ENCODE measurements at places on chromosomes 7 and 10.
A peak's percentile ranks its signal among the peaks of the same experiment; 100 is the strongest.

- DNase-seq: no peak
Observed at GRCh38 chr7:155167706-155168365, 97.7 kb downstream of the HTR5A start.

DNA sequence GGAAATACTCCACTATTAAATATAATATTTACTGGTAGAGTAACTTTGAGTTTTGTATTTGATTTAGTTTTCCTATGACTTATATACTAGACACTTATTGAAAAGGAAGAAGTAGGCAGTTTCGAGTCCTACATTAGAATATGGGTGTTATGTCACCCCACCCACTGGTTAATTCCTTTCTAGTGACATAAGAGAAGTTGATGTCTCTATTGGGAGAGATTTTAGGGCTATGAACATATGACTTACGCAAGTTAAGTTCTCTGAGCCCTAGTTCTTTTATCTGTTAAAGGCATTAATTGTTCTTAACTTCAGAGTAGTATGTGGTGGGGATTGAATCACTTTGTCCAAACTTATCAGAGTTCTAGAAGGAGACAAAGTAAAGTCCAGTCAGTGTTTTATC, 30.5 kb downstream of the CPED1 start:
- no peak for DNase-seq

- no peak for DNase-seq
Observed at GRCh38 chr7:92095380-92095779, 38.9 kb downstream of the CYP51A1 start.

- DNase-seq: peak; percentile 32
Observed at GRCh38 chr7:159036916-159037605, 107.6 kb downstream of the VIPR2 start.

- peak; percentile 80 for DNase-seq
Observed at GRCh38 chr7:41886901-41887311, 184.0 kb upstream of the INHBA start.

DNA sequence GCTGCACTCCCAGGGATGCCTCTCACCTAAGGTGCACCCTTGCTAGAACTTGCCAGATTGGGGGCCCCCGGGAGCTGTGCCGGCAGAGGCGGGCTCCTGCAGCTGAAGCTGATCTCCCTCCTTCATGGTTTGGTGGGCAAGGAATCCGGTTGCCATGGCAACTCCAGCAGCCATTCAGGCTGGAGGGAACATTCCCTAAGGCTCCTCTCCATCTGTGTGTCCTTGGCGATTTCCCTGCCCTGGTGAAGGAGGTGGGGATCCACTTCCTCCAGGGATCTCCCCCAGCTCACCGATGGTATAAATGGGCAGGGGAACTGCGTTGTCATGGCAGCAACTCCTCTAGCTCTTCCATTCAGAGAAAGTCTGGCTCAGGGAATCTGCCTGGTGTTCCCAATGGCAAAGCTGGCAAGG, 49.6 kb upstream of the GPR158 start:
- no peak for DNase-seq

DNA sequence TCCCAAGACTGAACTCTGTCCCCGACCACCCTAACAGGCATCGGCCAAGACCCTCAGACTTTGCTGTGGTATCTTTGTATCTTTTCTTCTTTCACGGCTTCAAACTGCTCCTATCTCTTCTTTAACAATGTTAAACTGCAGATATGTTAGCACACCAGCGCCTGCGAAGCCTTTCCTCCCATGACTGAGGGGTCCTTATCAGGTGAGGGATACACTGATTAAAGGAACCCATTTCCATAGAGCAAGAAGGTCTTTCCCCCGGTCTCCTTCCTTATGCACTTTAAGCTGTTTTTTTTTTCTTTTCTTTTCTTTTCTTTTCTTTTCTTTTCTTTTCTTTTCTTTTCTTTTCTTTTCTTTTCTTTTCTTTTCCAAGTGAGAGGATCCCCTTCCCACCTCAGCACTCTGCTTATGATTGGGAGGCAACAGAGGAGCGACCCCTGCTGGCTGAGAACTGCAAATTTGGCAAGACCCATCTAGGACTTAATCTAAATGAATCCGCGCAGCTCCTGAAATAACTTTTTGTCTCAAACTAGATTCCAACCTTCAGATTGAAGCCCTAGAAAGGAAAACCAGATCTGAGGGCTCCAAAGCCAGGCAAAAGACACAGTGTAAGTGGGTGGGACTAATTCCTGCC, 109.9 kb downstream of the ITGB8 start:
- no peak for DNase-seq

DNA sequence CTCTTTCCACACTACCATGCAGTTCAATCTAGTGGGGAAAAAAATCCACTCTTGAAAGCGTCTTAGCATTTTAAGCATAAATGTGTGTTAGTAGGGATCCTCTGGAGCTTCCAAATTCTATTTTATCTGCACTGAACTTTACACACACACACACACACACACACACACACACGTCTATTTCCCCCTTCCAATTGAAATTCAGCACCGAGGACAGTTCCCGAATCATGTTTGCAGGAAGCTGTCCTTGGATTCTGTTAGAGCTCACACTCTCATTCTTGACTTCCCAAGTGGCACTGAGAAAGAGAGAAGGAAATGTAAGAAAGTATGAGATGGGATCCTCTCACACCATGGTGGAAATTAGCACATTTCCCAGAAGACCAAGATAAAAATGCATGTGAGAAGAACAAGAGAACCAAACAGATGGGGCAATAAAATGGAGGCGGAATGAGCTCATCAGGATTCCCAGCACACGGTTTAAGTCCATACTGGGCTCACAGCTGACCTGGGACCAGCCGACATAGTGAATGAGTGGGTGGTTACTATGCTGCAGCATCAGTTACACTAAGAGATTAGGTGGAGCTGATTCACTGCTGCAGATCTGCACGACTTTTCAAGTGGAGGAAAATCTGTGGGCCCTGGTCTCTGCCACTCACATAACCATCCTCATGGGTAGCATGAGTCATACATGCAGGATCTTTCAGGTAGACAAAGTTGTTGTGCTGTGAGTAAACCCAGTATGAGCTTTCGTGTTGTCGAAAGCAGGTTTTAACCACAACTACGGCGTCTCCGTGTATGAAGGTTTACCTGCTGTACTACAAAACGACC, 3.3 kb upstream of the NPTX2 start:
- no peak for DNase-seq

DNA sequence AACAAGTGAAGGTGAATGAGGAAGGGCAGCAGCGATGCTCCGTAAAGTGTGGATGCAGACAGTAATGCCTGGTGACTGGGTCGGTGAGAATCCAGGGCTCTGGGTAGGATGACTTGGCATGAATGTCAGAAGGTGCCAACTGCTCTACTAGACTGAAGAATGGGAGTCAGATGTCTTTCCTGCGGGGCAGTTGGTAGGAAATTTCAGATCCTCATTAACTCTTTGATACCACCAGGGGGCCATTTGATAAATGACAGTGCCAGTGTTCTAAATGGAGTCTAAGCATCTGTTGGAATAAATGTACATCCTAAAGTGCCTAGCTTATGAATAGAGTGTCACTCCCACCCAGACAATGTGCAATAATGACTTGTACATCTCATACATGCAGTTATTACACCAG, 462.0 kb downstream of the GRM8 start:
- no peak for DNase-seq

DNA sequence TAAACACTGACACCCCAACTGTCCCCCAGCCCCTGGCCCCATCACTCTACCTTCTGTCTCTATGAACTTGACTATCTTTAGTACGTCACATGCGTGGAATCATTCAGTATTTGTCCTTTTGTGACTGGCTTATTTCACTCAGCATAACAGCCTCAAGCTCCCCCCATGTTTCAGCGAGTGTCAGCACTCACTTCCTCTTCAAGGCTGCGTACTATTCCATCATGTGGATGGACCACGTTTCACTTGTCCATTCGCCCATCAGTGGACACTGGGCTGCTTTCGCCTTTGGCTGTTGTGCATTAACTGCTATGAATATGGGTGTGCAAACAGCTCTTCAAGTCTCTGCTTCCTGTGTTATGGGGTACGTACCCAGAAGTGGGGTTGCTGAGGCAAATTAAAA, 100.7 kb downstream of the PTPRN2 start:
- DNase-seq: no peak

DNA sequence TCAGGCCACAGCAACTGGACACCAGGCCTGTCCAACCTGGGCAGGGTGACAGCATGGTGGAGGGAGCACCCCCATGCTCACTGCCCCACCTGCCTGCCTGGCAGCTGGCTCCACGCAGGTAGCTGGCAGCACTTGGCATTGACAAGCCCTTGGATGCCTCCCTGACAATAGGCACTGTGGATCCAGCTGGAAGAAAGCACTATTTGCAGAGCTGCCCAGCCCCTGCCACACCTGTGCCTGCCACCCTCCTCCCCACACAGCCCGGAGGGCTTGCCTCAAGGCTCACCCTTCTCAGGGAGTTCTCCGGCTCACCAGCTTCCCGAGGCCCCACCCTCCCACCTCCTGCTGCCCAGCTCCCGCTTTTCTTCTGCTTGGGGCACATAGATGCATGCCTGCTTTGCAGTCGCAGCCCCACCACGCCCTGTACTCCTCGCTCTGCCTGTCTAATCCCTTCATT, 160.1 kb downstream of the NEURL1 start:
- no peak for DNase-seq

- DNase-seq: no peak
Observed at GRCh38 chr7:137462847-137463246, 119.3 kb upstream of the PTN start.

- no peak for DNase-seq
Observed at GRCh38 chr10:116232613-116233012, 40.4 kb downstream of the GFRA1 start.

DNA sequence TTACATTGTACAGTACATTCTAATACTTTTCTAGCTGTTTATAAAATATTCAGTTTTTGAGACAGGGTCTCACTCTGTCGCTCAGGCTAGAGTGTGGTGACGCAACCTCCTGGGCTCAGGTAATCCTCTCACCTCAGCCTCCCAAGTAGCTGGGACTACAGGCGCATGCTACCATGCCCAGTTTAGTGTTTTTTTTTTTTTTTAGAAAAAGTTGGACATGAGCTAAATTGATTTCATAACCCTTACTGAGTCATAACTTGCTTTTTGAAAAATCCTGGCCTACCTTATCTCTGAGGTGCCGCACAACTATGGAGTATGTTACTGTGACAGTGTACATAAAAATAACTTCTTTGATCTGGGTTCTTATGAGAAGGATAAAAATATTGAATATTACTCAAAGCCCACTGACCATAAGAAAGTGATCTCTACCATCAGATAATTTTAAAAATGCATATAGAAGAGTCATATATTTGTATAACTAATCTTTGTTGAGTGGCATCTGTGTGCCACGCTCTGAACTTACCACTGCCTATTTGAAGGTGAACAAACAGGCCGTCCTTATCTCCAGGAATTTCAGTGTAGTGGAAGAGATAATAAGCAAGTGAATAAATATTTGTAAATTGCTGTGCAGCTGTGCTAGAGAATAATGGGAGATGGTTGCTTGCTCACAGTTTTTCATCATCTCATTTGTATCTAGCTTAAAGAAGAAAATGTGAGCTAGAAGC, 73.2 kb downstream of the PPP1R9A start:
- DNase-seq: no peak

GRCh38 chr10:6348096-6348874, 145.6 kb downstream of the PFKFB3 start:
- DNase-seq: no peak

DNA sequence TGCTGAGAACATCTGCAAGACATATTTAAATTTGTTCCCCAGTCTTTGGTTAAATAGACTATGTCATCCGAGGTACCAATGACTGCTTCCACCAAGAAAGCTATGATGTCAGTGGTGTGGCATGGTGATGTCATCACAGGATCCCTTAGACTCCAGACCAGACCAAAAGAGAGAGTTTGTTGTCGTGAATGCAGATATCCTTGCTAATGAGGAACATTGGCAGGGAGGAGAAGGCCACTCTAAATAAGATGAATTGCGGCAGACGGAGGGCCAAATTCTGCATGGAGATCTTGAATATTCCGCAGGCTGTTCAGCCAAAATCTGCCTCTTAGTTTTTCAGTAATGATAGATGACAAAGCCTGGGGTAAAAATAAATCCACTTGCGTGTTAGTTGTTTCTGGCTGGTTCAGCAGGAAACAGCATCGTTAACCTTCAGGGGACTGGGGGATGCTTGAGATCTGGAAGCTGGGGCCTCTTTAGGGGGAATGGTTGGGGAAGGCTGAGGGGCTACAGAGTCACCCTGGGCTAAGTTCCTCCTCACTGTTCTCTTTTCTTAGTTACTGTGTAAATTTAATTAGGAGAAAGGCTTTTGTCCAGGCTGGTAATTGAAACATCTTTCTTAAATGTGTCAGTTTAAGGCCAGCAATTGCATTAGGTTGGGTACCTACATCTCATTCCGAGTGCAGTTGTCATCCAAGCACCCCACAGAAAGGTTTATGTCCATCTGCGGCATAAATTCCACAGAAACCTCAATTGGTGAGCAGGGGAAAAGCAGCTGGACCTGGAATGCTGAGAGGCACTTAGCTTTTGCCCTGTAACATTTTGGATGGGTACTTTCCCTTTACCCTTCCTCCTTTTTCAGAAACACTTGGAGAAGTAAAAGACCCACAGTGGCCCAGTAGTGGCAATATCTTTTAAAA, 11.6 kb upstream of the CAMK1D start:
- DNase-seq: no peak

DNA sequence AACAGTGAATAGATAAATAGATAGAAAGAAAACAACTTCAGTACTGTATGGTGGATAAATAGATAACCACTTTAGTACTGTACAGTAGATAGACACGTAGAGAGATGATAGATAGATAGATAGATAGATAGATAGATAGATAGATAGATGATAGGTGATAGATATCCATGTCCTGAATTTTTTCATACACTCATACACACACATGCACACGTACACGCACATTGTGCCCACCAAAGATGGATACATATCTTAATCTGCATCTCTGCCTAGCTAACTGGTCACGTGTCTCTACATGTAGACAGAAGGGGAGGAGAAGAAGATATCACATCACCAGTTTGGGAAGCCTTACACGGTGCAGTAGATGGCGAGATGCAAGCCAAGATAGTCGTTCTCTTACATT, 99.2 kb downstream of the ARID5B start:
- DNase-seq: no peak

DNA sequence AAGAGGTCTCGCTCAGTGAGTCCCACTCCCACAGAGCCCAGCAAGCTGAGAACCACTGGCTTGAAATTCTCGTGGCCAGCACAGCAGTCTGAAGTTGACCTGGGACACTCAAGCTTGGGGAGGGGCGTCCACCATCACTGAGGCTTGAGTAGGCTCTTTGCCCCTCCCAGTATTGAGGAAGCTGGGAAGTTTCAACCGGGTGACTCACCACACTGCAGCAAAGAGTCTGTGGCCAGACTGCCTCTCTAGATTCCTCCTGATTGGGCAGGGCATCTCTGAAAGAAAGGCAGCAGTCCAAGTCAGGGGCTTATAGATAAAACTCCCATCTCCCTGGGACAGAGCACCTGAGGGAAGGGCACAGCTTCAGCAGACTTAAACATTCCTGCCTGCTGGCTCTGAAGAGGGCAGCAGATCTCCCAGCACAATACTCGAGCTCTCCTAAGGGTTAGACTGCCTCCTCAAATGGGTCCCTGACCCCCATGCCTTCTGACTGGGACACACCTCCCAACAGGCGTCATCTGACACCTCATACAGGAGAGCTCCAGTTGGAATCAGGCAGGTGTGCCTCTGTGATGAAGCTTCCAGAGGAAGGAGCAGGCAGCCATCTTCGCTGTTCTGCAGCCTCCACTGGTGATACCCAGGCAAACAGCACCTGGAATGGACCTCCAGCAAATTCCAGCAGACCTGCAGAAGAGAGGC, 970.9 kb upstream of the LRRN3 start:
- DNase-seq: no peak
